ENCODE measurements at places on chromosomes 12 and 14.

- DNase-seq = no peak
Measured at GRCh38 chr14:67228325-67228984, 12.8 kb upstream of the PALS1 start.

DNA sequence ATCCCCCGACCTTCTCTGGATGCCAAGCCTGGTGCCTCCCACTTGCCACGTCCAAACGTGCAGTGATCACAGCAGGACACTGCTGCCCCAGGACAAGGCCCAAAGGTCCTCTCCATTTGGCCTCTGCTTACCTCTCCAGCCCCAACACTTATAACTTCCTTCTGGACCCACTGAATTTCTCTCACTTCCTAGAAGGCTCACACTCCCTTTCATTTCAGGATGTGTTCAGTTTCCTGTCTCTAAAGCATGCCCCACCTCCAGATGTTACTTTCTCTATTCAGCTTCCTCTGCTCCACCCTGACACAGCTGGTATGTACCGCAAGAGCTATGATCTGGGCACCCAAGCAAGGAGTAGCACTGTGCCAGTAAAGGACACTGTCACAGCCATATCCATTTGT is 33.0 kb downstream of the CDKL1 start:
- peak; percentile 80 for DNase-seq

- DNase-seq = no peak
Measured at GRCh38 chr12:111166779-111167540, 201.9 kb downstream of the PHETA1 start.

DNA sequence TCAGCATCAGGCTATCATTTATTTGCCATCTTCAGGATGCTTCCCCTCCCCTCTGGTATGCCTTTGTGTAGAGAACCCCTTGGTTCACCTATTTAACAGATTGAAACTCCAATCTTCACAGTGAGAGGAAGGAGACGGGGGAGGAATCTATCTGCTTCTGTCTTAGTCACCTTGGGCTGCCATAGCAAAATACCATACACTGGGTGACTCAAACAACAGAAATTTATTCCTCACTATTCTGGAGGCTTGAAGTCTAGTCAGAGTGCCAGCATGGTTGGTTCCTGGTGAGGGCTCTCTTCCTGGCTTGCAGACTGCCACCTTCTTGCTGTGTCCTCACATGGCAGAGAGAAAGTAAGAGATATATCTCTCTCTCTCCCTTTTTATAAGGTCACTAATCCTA is 13.5 kb upstream of the EML1 start:
- DNase-seq = no peak

- no peak for DNase-seq
Measured at GRCh38 chr14:32263939-32264567, 61.0 kb upstream of the RNU6-8 start.

DNA sequence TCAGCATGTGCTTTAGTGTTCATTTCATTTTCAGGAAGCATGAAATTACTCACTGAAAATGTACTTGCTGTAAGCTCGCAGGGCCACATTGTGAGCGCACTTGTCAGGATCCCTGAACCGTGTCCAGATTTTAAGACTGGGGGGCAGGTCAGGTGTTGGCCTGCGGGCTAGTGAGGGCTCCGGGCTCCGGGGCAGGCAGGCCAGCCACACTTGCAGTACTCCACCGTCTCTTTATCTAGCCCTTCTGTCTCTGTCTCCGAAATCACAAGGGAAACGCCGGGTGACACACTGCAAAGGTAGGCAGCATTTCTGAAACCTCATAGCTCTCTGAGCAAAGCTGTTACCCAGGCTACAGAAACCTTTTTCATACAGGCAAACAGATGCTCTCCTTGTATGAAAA is 98.7 kb downstream of the EML1 start:
- no peak for DNase-seq

- DNase-seq = peak; percentile 74
Measured at GRCh38 chr12:12909228-12909994, 18.0 kb downstream of the GPRC5A start.

DNA sequence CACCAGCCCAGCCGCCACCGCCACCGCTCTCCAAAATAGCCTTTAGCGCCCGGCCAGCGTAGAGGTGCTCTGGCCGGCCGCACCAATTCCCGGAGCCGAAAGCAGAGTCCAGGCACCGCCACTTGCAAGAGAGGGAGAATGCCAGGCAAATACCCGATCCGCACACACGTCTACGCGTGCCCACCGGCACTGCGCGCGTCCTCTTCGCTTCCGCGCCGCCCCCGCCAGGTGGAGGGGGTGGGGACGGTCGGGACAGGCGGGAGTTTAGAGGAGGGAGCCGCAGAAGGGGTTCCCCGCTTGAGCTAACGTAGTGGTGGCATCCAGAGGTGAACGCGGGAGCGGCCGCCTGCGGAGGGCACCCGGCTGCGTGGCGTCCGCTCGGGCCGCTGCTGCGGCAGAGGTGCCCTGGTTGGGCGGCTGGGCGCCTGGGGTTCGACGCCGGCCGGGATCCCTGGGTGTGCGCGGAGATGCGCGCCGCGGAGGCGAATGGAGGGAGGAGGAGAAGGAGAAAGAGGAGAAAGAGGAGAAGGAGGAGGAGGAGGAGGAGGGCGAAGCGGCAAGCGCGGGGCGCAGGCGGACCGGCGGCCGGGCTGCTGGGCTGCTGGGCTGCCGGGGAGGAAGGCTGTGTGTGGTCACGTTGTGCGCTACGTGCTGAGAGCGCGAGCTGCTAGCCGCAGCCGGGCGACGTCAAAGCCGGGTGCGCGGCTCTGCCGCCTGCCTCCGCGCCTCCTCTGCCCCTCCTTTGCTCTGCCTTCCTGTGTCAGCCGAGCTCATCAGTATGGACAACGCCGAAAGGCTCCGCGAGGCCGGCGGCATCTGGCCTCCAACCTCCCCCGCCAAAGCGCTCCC is at the start of gene MDGA2:
Gene MDGA2, minus strand, starts transcription at position 140 of the 849 bp plus-strand sequence.
- DNase-seq = no peak

DNA sequence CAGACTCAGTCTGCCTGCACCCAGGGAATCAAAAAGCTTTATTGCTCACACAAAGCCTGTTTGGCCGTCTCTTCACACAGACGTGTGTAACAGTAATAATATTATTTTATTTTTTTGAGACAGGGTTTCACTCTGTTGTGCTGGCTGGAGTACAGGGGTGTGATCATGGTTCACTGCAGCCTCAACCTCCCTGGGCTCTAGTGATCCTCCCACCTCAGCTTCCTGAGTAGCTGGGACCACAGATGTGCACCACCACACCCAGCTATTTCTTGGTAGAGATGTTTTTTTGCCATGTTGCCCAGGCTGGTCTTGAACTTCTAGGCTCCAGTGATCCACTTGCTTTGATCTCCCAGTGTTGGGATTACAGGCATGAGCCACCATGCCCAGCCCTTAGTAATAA is 88.4 kb upstream of the DCD start:
- DNase-seq = no peak

DNA sequence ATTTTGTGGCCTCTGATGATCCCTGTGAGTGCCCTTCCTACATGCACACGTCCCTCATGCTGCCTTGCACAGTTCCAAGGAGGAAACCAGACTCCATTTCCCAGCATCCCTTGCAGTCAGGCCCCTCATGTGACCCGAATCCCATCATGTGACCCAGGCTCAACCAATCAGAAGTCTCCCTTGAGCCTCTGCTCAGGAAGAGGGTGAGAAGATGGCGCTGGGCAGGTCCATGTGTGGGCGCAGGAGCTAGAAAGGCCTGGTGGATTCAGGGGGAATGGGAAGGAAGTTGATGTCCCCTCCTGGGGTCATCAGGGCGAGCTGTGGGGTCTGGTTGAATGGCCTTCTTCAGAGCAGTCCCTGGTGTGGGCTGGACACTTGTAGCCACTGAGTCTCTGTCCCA is 240.5 kb downstream of the ADGRD1 start:
- DNase-seq = peak; percentile 57

- no peak for DNase-seq
Measured at GRCh38 chr14:51327376-51327775, 87.3 kb downstream of the TMX1 start.

DNA sequence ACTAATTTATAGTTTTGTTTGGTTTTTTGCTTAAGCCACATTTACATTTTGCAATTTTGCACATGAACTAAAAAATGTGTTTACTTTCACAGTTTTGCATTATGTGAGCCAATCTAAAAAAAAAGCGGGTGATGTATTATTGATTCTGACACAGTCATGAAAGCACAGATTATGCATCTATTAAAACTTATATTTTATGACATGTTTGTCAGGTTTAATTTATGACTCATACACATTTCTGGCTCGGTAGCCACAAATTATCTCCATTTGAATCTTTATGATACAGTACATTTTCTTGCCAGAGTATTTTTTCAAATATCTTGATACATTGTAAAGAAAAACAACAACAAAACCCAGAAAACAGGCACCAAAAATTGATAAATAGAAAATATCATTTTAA is 280.4 kb upstream of the GRIP1 start:
- DNase-seq = no peak

- DNase-seq = peak; percentile 85
Measured at GRCh38 chr12:3752096-3752709, 706 bp downstream of the CRACR2A start.

DNA sequence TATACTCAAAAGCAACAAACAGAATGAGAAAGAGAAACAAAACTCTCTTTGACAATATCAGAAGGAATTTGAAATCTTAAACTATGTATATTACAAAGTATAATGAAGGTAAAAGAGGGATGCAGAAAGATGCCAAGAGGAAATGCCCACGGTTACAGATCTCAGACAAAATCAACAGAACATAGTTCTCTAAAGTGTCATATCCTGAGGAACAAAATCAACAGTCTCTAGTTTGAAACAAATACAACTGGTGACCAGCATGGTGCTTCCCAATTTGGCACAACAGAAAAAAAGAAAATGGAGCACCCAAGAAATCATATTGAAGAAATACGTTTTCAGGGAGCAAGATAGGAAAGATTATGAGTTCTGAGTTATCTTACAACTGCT is 116.5 kb downstream of the METTL25 start:
- DNase-seq = no peak

DNA sequence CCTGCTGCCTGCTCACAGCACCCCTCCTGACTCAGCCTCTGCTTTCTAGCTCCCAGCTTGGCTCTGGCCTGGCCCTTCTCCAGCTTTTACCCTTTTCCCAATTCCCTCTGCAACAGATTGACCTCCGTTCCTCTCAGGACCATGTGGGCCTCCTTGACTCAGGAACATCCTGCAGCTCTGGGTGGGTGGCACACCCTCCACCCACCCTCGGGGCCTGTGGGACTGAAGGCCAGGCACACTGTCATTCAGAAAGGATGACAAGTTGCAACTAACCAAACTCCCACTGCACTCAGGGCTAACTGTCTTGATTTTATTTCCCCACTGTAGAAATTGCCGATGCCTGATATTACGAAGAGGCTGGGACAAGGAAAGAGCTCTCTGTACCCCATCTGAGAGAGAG is 59.4 kb downstream of the HELB start:
- DNase-seq = no peak

DNA sequence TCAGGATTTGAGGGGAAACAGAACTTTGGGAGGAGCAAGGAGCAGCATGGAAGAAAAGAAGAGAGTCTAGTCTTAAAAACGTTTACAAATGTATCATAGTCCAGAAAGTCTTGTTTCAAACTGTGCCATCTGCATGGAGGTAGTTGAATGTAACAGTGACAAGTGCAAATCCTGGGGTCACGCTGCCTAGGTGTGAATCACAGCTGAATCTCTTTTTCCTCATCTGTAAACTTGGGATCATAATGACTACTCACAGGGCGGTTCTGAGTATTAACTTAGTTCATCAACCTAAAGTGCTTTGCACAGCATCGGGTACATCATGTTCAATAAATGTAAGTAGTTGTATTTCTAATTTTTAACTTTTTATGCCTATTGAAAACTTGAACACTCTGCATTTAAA is 208.5 kb downstream of the CHST11 start:
- no peak for DNase-seq

- DNase-seq = peak; percentile 78
Measured at GRCh38 chr12:121005346-121005815, 10.9 kb downstream of the C12orf43 start.

DNA sequence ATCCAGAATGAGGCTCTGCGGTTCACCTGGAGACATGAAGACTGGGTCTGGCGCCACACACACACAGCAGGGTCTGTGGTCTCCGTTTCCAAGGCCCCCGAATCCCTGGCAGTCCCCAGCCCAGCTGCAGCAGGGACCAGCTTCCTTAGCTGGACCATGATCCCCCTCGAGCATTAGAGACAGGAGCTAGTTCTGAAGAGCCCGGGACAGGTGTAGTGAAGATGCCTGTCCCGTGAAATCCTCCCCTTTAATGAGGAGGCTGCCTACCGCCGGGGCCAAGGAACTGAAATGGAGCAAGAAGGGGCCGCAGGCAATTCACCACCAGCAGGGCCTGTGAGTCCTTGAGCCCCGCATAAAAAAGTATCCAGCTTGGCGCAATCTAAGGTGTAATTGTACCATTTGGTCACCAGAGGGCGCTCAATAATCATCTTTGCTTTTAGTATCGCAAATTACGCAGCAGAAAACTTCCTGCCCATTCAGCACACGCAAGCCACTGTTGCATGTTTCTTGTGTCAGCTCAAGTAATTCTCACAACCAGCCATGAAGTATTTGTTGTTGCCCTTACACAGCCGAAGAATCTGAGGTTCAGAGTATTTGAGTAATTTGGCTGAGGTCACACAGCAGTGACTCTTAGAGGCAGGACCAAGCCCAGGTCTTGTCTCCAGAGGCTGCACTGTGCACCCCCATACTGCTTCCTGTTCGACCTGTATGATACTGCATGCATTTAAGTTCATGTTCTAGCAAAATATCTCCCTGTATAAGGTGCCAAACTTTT is 54.3 kb upstream of the PPP2R5C start:
- peak; percentile 89 for DNase-seq

DNA sequence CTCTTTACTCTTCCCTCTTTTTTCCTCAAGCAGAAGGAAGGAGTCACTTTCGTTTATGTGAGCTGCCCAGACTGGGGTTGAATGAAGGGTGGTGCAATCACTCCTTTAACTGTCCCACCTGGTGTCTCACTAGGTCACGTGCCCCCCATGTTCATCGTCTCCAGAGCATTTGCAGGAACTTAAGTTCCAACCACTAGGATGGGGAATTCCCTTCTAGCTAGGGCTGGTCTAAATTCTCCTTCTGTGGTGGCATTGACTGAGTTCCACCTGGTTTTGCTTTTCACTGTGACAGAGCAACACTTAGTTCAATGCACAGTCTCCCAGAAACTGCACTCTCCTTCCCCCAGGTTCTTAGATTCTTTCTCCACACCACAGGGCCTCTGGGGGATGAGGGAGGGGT is 9.5 kb downstream of the FANCM start:
- DNase-seq = no peak

DNA sequence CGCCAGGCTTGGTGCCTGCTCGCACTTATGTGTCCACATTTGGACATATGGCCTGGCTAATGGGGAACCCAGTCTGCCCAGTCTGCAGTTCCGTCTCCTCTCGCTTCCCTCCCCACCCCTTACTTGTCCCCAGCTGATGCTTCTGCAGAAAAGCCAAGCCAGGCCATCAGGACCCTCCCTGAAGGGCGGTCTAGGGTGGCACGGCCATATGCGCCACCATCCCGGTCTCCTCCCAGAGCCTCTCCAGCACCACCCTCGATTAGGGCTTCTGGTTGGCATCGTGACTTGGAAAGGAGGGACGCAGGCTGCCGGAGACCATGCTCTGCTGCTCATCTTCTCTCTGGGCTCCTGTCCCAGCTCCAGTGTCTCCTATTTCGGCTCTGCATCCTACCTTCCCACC is 54.6 kb downstream of the CALM1 start:
- no peak for DNase-seq

GRCh38 chr12:106197906-106198623 is 49.8 kb downstream of the CKAP4 start:
- no peak for DNase-seq

GRCh38 chr14:36333119-36333518 is 12.7 kb upstream of the MBIP start:
- DNase-seq = no peak

Data from NB4 (cell line).